ENCODE measurements at places on chromosomes 4 and X.

- DNase-seq = no peak
These were observed 56.6 kb downstream of the ARHGAP6 start for GRCh38 chrX:11609109-11609508.

DNA sequence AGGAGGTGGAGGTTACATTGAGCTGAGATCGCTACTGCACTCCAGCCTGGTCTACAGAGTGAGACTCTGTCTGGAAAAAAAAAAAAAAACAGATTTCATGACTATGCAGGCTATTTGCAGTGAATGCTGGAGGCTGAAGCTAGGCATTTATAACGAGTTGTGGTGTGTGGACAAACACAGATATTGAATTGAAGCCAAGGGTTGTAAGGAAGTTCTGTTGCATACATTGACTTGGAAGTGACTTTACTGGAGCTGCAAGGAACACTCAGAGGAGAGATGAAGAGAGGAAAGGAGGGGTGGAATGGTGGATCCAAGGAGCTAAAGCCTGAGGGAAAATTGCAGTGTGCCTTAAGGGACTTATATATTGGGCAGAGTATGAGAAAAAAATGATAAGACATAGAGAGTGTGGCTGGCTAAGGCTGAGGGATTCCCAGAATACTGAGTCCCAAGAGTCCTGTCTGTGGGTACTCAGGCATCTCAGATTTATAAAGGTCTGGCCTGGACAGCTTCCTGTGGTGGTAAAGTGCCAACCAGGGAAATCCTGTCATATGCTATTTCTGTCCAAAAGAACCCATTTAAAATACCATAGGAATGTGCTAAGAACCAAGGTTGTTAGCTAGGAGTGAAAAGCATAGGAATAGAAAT lies 87.8 kb upstream of the GUCY1A1 start:
- DNase-seq = no peak

GRCh38 chr4:89324671-89325070 lies 17.1 kb upstream of the GPRIN3 start:
- DNase-seq = peak; percentile 83

DNA sequence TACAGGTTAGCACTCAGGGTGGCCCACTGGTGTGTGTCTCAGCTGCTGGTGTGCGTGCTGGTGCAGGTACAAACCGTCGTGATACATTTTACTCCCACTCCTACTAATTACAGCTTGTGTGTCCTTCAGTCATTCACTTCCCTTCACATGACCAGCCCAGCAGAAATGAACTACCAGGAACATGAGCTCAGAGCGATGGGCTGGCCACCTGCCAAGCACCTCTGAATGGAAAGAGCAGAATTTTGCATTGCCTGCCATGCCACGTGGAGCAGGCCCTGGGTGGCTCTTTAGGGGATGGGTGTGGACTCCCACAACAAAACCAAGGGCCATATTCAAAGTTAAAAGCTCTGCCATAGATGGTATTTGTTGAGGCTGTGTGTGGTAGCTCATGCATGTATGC lies 58.9 kb upstream of the PGM2 start:
- no peak for DNase-seq

DNA sequence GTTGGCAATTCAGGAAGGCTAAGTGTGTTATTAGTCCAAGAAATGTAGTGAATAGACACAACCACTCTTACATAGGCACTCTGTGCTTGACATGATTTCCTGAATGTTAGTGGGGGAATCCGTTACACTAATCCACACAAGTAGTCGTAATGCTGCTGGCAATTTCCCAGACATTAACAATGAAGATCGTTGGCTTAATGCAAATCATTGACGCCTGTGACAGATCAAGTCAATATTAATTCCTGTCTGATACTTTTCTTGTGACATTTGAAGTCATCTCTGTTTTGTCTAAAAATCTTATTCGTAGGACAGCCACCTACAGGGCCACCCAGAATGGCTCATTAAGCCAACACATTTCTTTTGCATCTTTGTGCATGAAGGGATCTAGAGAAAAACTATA lies 939.1 kb upstream of the FTHL17 start:
- DNase-seq = no peak

DNA sequence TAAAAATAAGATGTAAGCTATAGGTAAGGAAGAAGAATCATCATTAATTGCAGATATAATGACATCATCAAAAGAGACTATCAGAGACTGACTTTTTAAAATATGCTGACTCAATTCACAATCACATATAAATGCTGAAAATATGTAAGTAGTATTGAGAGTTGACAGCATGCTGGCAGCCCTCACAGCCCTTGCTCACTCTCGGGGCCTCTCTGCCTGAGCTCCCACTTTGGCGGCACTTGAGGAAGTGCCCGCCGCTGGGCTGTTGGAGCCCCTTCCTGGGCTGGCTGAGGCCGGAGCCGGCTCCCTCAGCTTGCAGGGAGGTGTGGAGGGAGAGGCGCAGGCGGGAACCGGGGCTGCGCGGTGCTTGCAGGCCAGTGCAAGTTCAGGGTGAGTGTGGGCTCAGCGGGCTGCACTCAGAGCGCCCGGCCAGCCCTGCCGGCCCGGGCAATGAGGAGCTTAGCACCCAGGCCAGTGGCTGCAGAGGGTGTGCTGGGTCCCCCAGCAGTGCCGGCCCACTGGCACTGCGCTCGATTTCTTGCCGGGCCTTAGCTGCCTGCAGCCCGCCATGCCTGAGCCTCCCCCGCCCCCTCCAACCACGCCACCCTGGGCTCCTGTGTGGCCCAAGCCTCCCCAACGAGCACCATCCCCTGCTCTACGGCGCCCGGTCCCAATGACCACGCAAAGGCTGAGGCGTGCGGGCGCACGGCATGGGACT lies 68.9 kb downstream of the RAB28 start:
- DNase-seq = no peak

GRCh38 chr4:114807759-114808404 lies 209.3 kb downstream of the UGT8 start:
- DNase-seq = no peak

DNA sequence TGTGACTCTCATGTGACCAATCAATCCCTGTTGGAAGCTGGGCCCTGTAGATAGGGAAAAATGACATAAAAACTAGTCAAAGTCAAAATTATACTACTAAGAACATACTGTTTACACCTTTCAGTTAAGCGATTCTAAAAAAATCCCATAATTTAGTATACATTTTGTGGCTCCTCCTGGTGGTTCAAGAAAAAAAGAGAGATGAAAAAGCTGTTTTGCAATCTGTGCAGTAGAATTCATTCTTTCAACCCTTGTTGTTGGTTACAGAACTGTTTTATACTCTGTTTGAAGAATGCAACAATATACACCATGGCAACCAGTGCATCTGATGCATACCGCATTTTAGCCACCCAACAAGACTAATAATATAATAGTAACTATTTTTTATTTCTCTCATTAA lies 66.8 kb upstream of the ANK2 start:
- no peak for DNase-seq

DNA sequence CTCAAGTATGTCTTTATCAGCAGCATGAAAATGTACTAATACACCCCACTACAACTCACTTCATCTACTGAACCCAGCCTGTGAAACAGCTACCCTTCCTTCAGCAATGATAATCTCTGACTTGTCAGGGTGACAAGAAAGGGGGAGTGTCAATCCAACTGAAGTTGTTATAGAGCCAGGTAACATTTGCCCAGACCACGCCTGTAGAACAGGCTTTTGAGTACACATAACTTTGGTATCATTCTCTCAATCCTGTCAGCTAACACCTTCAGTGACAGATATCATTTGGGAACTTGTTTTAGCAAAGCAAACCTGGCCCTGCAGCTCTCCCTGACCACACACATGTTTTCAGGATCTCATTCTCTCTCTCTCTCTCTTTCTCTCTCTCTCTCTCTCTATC lies 592.2 kb downstream of the SMARCA1 start:
- no peak for DNase-seq

GRCh38 chr4:170093973-170094535 lies 4.3 kb upstream of the AADAT start:
- no peak for DNase-seq

GRCh38 chr4:158671665-158671914 lies at the start of gene C4orf46:
Gene C4orf46 (minus strand): TSS chr4:158671887. CDS start chr4:158671801, 86 bp downstream.
- DNase-seq = no peak

- DNase-seq = no peak
These were observed 998.6 kb downstream of the RPA4 start for GRCh38 chrX:97882306-97882705.

GRCh38 chr4:165877286-165877685 lies 4.2 kb downstream of the TLL1 start:
- no peak for DNase-seq

GRCh38 chr4:145178740-145179280 lies 1.6 kb downstream of the OTUD4 start:
- no peak for DNase-seq

- no peak for DNase-seq
These were observed 140.1 kb downstream of the ANK2 start for GRCh38 chr4:113189546-113189945.

DNA sequence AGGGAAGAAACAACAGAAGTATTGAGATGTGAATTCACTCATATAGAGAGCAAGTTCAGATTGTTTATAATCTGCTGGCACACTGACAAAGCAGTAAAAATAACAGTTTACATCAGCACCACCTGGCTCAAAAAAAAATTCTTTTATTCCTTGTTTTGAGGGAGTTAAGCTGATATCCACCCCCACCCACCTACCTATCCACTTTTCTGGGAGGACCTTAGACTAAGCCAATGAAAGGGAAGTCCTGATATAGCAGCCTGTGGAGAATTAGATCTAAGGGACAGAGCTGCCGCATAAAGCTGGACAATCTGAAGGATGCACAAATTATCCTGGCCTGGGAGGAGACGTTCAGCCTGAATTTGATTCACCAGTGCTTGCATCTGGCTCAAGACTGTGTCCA lies 264.5 kb downstream of the RCHY1 start:
- no peak for DNase-seq

DNA sequence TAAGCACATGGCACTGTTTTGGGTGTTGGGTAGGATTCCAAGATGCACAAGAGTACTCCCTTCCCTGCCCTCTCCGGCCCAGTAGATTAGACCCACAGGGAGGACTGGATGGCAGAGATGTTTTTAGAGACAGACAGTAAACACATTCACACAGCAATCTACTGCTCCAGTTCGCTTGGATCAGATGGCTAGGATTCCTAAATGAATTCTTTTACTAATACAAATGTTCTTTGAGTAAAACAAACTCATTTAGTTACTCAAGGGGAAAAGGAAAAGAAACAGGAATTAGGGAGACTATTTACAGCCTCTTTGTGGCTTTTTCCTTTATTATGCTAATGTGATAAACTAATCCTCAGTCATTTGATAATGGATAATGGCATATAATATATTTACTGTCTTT lies 5.9 kb downstream of the SNX25 start:
- DNase-seq = no peak

DNA sequence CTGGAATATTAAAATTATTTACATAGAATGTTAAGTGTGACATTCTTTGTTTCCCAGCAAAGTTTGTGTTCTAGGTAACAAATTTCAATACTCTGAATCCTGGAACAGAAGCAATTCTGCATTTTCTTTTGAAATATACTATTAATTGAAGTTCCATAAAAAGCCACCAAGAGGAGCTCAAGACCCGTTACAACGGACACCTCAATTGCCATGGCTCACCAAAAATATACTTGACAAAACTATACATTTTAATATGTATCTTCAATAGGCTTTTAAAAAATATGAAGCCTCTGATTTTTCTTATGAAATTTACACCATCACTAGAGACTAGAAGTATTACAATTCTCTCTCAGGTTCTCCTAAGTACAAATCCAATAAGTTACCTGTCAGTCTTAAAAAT lies 111.4 kb downstream of the NYX start:
- DNase-seq = peak; percentile 30

DNA sequence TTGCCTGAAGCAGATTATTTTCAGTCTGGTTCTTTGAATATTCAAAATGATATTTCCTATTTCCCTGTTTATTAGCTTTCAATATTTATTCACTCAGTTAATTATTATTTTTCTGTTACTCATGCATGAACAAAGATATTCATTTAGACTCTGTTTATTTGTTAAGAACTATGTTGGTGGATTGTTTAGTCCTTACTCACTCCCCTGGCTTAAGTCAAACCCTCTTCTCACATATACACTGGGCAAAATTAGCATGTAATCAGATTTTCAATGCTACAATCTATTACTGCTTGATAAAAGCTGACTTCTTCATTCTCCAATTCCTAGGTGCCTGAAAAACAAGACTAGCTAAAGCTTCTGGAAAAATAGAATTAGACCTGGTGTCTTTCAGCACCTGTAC lies 335.8 kb downstream of the FAT4 start:
- no peak for DNase-seq

DNA sequence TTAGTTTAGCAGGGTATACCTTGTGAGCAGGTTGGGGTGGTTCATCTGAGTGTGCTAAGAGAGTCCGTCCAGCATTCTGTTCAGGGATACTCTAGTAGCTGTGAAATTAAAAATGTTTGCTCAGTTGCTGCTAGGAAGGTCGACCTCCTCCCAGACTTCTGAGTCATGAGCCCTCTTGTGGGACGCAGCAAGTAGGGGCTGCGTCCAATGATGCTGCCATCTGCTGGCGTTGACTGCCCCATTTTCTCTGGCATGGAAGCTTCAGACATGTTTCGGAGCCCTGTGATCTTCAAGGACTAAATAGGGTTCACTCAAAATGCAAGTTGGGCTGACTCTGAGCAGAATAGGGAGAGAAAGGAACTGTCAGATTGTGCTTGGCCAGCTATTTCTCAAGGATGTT lies 201.0 kb upstream of the ARSJ start:
- DNase-seq = no peak

DNA sequence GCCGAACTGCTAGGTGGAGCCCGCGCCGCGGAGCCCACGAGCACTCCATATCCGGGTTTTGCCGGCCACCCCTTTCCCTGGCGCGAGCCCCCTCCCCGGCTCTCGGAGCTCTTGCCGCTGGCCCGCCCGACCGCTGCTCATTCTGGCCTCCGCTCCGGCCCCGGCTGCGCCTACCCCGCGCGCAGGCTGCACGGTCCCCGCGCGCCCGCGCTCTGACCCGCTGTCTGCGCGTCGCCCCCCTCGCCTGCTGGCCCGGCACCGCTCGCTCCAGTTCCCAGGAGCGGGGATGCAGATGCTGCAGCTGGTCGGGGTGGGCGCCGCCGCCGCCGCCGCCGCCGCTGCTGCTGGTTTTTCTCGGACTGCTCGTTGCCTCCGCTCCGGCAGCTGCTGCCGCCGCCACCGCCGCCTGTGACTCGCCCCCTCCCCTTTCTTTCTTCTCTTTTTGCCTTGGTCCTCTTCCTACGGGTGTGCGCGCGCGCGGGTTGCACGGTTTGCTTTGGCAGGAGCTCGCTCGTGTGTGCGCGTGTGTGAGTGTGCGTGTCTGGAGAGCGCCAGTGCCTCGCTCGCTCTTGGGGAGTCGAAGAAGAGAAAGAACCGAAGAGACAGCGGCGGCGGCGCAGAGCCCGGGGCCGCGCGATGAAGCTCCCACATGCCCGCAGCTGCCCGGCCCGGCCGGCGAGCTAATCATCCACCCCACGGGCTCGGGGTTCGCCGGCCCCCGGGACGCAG lies at the start of gene ADGRL3:
Gene ADGRL3 (plus strand): TSS at position 140 of the 729 bp plus-strand sequence.
- DNase-seq = no peak

DNA sequence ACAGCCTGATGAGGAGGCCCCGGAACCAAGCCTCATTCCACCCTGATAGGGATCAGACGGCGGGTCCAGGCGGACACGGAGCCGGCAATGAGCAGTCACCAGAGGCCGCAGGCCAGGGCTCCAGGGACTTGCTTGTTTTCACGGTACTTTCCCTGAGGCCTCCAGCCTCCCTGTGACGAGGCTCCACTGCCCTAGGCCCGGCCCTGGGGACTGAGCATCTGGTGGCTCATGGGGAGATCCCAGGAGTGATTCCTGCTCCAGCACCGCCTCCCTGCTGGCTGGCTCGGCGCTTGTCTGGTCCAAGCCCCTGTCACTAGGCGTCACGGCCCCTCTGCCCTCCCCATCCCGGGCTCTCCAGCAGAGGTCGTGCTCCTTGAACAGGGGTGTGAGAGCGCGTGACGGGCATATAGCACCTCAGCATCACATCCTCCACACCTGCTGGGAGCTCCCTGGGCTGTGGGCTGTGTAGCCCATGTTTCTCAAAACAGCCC lies 14.1 kb downstream of the HTRA3 start:
- DNase-seq = no peak
